Cerebellar nuclear complex (tissue), 1 donor: ENCODE measurements at places on chromosomes 1 and 21.

GRCh38 chr1:172902861-172903381 lies 147.8 kb downstream of the TNFSF18 start:
- no peak for DNase-seq

DNA sequence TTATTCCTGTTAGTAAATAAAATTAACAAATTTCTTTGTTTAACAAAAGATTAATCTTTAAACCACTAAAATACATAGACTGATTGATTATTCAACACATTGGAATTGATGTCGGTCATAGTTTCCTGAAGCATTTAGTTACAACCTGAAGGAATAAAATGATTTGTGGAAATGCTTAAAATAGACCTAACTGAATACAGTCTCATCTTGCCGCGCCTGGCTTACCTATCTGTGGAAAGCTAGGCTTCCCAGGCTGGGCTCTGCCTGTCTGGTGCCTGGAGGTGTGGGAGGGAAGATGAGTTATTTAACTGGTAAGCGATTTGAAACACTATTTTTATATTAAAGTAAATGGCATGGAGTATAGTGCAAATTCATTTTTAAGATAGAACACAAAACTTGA lies 10.2 kb downstream of the RHOU start:
- DNase-seq = no peak

DNA sequence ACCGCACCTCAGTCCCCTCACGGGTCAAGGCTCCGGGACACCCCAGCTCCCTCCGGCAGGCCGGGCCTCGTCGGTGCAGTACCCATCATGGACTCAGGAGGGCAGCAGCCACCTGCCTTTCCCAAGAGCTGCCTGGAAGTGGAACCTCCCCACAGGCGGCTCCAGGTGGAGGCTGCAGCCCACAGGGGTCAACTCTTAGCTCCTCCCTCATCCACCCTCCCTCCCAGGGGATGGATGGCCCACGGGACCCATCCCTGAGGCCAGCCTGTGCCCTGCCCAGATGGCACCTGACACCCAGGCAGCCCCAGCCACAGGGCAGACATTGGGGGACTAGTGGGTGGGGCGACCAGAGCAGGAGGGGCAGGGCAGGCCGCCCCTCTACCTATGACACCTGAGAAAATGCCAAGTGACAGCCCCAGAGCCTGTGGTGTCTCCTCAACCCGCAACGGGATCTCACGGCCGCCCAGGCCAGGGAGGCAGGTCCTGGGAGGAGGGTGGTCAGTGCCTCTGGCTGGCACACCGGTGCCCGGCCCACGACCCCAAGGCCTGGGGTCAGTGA lies 1.2 kb upstream of the ARHGEF16 start:
- peak; percentile 3 for DNase-seq

DNA sequence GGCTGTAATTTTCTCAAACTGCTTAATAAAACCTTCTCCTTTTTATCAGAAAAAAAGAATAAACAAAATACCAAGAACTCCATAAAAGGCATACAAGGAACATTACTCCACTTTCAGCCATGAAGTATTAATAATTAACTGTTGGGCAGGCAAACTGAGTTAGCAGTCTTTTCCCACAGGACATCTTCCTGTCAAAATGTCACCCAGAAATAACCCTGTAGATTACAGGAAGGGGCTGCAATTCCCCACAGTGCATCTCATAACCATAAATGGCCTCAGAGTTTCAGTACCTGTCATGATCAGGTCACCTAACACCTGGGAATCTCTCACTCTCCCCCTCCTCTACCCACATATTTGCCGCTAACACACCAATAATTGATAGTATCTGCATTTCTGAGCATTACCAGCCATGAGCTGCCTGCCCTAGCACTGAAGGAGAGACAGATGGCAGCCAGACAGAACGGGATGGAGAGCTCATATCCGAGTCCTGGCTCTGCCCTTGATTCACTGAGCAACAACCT lies 475.0 kb downstream of the SMYD3 start:
- peak; percentile 45 for DNase-seq

- no peak for DNase-seq
Measured at GRCh38 chr1:32020339-32020738, 6.7 kb downstream of the KHDRBS1 start.

- no peak for DNase-seq
Measured at GRCh38 chr21:15560383-15561056, 169.3 kb upstream of the USP25 start.

DNA sequence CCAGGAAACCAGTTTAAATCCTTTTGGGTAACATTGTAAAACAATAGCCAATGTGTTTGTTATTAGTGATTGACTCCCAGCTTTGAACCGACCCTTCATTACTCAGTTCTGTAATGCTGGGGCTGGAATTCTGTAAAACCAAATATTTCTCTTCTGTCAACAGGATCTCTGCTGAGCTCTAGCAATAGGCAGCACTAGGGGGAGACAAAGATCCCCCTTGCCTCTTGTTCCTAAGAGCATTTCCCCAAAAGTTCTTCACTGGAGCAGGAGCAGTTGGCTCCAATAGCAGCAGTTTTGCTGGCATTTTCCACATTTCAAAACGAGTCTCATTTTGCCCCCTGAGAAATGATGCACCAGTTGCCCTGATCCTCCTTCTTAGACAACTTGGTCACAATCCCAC lies 1671.1 kb downstream of the MRPL39 start:
- DNase-seq = no peak

DNA sequence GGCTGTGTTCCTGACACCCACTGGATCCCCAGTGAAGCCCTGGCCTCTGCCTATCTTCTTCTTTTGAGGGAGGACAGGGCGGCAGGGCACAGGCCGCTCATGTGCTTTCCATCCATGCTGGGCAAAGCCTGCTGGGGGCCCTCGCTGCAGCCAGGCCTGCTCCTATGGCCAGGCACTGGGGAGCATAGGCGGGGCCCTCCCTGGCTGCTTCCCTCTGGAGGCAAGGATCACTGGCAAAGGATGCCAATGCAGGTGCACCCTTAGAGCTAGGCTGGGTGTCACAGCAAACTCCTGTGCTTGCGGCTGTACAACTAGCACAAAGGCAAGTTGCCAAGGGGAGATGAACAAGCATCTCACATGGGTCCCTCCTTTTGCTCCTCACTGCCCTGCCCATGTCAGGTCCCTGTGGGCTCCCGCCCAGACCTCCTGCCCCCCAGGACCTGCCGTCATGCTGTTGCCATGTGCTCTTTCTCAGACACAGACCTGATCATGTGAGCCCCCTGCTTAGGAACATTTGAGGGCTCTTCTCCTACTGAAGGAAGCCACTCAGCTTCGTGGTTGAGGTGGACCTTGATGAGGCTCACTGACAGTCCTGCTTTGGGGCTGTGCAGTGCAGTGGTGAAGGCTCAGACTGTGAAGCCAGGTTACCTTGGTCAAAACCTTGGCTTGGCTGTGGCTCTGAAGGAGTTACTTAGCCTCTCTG lies 393.6 kb downstream of the PTPRU start:
- no peak for DNase-seq

DNA sequence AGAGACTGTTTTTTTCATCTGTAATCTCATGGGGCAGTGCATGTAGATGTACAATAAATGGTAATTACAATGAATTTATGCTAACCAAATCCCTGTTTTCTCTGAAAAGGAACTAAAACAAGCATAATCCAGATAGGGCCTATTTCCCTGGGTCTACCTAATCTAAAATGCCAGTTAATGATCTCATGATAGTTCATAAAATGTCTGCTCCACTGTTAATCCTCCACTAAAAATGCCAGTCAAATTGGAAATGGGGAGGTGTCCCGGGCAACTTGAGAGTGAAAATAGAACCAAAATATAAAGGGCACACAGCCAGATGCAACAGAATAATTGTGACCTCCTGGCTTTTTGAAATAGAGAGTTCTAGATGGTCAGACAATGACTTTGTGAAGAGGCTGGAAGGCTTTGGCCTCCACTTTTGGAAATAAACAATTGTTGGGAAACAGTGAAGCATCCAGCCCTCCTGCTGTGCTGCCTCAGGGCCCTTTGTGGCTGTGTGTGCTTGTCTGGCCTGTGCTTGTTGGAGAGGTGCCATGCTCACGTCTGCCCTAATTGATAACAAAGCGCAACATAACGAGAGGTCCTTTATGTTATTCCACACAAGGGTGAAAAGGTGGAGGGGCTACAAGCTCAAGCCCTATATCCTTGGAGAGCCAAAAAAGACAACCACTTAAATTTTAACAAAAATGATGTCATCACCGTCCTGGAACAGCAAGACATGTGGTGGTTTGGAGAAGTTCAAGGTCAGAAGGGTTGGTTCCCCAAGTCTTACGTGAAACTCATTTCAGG lies 97.7 kb downstream of the ATP5PO start:
- no peak for DNase-seq

DNA sequence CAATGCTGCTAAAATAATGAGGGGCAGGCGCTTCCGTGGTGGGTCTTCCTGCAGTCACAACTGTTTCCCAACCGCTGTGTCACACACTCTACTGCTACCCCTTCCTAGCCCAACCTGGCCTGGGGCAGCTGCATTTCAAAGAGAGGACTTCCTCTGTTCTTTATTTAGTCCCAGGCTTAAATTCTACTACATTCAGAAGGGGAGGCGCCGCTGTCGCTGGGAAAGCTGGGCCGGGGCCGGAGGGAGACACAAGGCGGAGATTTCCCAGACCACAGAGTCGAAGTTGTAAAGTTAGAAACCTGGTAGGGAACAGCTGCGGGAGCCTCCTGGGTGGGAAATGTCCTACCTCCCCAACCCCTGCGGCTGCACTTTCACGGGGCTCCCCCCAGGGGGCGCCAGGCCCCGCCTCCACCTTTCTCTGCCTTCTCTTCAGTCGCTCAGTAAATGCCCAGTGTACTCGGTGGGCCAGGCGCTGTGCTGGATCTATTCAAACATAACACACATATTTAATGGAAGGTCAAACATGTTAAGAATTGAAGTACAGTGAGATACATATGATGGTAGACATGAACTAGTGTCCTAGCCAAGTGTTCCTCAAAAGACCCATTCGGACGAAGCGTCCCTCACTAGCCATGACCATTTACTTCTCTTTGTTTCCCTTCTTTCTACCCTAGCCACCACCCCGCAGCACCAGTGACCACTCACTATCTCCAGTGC lies 23.1 kb downstream of the DYRK3 start:
- no peak for DNase-seq

- DNase-seq = no peak
Measured at GRCh38 chr1:174258148-174258550, 98.8 kb downstream of the RABGAP1L start.

DNA sequence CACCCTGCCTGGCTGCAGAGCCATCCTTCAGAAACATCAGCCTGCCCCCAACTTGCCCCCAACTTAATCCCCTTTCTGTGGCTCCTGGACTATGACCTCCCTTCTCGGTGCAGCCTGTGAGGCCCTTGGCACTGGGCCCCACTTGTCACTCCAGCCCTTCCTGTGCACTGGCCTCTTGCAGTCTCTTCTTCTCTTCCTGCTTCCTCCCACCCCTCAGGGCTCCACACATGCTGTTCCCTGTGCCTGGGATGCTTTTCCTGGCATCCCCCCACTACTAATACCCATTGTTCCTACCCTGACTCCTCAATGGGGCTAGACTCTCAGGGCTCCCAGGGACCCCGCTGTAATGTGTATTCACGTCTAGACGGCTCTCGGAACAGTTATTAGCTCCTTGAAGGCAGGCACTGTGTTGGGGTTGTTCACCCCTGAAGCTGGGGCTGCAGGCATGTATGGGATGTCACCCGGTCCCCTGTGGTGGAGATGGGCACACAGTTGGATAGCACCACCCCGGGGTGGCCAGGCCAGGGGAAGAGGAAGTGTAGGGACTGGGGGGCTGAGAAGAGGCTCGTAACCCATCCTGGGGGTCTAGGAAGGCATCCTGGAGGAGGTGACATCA lies 4.5 kb downstream of the LDLRAD1 start:
- no peak for DNase-seq

DNA sequence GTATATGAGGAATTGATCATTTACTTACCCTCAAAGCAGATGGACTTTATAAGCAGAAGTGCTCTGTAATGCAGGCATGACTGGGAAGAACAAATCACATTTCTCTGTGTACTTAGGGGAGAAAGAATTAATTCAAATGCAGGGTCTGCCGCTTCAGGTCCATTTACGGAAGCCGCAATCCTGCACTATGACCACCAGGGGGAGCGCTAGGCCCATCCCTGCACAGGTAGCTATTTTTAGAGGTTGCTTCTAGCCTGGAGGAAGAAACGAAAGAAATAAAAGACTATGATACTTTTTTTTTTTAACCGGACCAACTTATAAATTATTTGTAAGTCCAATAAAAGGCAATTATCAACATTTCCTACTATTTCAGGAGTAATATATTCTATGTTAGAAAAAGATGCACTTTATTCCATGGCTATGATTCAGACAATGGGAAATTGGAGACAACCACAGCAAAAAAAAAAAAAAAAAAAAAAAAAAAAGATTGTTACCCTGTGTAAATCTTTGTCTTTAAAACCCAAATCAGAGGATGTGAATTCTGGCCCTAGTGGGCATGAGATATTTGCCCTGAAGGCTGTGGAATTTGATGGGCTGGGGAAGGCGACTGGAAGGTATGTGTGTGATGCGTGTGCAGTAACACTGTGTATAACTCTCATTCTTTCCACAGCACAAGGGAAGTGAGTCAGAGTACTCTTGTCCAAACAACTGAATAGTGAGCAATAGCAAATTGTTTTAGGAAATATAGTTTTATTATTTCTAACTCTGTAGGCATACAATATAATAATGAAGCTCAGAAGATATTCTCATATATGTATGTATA lies 12.9 kb upstream of the FYB2 start:
- DNase-seq = peak; percentile 74

DNA sequence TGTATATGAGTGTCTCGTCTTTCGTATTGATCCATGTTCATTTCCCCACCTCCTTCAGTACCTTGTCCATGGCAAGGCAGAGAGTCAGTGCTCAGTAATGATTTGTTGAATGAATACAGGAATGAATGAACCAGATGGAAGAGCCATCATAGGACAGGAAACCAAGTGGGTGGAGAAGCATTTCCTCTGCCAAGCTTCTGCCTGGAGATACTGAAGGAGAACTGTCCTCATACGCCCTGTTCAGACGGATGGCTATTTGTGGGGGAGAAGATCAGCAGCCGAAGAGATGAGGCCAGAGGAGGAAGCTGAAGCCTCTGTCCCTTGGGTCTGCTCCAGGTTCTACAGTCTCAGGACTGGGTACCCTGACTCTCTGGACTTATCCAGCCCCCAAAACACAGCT lies 5.8 kb downstream of the FAM43B start:
- no peak for DNase-seq

DNA sequence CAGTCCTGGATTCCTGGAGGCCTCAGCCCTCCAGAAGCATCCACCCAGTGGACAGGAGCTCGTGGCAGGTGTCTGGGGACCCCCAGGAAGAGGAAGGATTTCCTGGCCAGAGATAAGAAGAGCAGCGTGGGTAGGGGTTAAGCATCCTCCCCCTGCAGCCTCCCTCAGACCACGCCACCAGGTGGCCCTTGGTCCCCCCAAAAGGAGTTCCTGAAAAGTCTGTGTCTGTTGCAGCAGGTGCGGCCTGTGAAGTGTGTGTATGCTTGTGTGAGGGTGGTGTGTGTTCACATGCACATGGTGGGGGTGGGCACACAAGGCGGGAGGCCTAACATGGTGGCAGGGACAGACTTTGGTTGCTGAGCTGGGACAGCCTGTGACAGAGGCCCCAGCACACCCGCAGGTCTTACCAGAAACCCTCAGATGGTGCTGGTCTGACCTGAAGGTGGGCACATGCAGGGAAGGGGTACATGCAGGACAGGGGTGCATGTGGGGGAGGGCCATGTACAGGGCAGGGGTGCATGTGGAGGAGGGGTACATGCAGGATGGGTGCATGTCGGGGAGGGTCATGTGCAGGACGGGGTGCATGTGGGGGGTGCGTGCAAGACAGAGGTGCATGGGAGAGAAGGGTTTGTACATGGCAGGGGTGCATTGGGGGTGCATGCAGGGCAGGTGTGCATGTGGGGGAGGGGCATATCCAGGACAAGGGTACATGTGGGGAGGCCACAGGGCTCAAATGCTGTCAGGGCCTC lies 18.2 kb upstream of the RUNX3 start:
- DNase-seq = no peak
